ENCODE measurements at places on chromosomes 12 and 14.
A peak's percentile ranks its signal among the peaks of the same experiment; 100 is the strongest.

- DNase-seq: no peak
Measured at GRCh38 chr12:98592825-98593322, 612 bp upstream of the SLC25A3 start.

GRCh38 chr14:31993521-31993951, 83.6 kb upstream of the ARHGAP5 start:
- no peak for DNase-seq

DNA sequence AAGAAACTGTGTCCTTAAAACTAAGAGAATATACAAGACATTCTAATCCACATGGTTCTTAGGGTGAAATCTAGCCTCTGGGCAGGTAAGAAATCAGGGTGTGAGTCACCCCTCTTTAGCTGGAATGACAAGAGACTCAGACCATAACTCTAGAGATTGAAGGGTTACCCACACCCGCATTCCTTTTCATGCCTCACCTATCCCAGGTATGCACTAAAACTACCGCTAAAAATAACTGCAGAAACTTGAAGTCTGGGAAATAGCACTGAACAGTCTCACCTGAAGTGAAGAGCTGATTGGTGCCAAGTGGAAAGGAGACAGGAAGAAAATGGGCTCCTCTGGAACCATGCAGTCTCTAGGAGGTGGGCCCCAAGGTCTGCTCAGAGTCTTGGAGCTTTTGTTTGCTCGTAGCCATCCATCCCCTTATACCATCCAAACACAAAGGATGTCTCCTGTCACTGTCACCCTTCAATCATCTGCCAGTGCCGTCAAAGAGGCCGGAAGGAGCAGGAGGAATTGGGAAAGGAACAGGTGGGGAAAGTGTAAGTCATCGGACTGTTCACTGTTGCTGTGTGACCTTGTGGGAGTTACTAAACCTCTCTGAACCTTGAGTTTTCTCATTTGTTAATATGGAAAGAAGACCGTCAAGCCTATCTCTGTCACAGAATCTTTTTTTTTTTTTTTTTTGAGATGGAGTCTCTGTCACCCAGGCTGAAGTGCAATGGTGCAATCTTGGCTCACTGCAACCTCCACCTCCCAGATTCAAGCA, 22.4 kb downstream of the DDX47 start:
- no peak for DNase-seq

DNA sequence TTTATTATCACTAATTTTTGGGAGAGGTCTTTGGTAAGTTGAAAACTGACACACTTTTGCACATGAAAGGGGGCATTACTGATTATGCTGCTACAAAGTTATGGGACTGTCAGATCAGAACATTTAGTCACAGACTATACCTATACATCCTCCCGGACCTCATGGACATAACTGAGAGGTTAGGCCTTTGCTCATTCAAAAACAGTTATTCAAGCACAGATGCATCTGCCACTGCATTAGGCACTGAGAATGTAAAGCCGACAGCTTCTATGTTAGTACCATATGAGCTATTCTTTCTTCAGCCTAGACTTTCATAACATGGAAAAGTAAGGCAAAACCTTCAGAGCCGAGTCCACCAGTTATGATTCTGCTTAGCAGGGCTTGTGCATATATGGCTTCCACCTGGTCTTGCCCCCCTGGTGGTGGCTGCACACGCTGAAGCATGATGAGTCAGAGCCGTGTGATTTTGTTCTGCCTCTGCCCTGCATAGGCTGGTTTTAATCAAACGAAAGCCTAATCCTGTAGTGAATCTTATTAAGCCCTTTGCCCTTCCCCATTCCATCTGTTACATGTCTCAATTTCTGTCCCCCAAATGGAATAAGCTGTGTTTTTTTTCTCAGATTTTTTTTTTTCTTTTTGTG, 21.8 kb upstream of the RNU6-8 start:
- peak; percentile 20 for DNase-seq

- DNase-seq: peak; percentile 52
Measured at GRCh38 chr14:21382886-21383847, 652 bp downstream of the SUPT16H start.

- no peak for DNase-seq
Measured at GRCh38 chr12:109310247-109311125, 1.4 kb upstream of the FOXN4 start.

GRCh38 chr12:14931791-14932560, 6.4 kb downstream of the ERP27 start:
- DNase-seq: no peak

GRCh38 chr12:93020631-93021597, 91.8 kb upstream of the EEA1 start:
- no peak for DNase-seq

- no peak for DNase-seq
Measured at GRCh38 chr14:77707355-77707723, 484 bp downstream of the ALKBH1 start.

GRCh38 chr12:54299515-54300224, 1.1 kb downstream of the NFE2 start:
- DNase-seq: no peak

- DNase-seq: no peak
Measured at GRCh38 chr14:38799671-38800070, 303.4 kb downstream of the SEC23A start.

- no peak for DNase-seq
Measured at GRCh38 chr12:55850893-55851292, 8.2 kb upstream of the MMP19 start.

DNA sequence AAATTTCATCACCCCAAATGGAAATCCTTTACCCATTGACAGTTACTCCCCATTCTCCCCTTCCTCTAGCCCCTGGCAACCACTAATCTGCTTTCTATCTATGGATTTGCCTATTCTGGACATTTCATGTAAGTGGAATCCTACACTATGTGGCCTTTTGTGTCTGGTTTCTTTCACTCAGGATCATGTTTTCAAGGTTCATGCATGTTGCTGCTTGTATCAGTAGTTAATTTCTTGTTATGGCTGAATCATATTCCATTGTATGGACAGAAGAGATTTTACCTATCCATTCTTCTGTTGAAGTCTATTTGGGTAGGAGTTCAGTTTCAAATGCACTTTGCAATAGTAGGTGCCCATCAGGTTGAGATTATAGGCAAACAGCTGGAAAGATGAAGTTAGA, 1.4 kb downstream of the RFC5 start:
- DNase-seq: no peak
